Foreskin melanocyte (primary cell): ENCODE measurements at places on chromosomes 4 and X.

- DNase-seq = peak; percentile 35
Observed at GRCh38 chr4:151276787-151277562, at the start of gene PRSS48. Gene PRSS48 (plus strand): TSS chr4:151277161. CDS start chr4:151277173, 12 bp downstream.

DNA sequence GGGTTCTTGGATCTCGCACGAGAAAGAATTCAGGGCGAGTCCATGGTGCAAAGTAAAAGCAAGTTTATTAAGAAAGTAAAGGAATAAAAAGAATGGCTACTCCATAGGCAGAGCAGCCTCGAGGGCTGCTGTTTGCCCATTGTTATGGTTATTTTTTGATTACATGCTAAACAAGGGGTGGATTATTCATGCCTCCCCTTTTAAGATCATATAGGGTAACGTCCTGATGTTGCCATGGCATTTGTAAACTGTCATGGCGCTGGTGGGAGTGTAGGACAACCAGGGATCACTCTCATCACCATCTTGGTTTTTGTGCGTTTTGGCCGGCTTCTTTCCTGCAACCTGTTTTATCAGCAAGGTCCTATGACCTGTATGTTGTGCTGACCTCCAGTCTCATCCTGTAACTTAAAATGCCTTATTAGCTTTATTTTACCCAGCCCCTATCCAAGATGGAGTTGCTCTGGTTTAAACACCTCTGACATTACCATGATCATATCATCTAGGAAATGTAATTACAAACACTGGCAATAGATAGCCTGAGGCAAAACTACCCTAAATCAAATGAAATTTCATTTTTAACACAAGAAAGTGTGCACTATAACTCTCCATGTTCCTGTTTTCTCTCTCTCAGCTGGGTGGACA is 94.3 kb upstream of the ATXN3L start:
- DNase-seq = no peak

GRCh38 chr4:26003056-26003455 is 89.0 kb downstream of the SMIM20 start:
- no peak for DNase-seq

- DNase-seq = no peak
Observed at GRCh38 chr4:185902654-185903053, 90.7 kb upstream of the SORBS2 start.

DNA sequence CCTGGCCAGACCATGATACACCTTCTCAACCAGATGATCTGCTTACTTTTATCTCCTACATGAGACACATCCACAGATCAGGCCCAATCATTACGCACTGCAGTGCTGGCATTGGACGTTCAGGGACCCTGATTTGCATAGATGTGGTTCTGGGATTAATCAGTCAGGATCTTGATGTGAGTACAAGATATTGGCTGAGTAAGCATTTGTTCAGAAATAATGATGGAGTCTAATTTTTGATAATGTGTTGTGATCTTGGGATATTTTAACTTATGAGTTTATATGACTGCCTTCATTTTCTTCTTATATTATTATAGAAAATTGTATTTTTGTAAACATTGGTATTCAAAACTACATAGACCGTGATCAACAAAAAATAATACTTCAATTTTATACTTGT is 39.4 kb downstream of the SLC10A6 start:
- DNase-seq = no peak

- no peak for DNase-seq
Observed at GRCh38 chr4:4440333-4441061, 53.6 kb downstream of the NSG1 start.

DNA sequence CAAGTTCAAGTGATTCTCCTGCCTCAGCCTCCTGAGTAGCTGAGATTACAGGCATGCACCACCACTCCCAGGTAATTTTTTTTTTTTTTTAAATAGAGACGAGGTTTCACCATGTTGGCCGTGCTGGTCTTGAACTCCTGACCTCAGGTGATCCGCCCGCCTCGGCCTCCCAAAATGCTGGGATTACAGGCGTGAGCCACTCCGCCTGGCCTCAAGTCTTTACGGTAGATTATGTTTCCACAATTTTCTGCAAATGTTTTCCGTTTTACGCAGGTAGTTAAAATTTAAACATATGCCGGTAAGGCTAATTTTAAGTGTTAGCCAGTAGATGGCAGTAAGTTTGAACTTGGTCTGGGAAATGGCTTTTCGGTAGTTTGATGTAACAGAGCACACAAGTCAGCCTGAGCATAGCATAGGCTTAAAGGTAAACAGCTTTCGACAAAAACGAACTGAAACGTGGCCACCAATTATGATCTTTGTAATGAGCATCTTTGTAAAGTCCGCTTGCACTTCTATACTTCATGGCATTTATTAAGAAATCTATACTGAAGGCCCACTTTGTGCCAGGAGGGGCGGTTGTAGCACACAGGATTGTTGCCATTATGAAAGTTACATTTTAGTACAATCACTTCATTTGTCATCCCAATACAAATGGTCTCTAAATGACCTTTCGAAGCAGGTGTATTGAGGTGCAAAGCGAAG is 31.1 kb downstream of the CCKAR start:
- peak; percentile 42 for DNase-seq

GRCh38 chrX:69060631-69061408 is 104.4 kb downstream of the PJA1 start:
- DNase-seq = no peak

GRCh38 chr4:42390622-42391354 is 6.5 kb upstream of the SHISA3 start:
- no peak for DNase-seq
